CD8-positive, alpha-beta memory T cell (primary cell): ENCODE measurements at places on chromosomes 5 and 9.

DNA sequence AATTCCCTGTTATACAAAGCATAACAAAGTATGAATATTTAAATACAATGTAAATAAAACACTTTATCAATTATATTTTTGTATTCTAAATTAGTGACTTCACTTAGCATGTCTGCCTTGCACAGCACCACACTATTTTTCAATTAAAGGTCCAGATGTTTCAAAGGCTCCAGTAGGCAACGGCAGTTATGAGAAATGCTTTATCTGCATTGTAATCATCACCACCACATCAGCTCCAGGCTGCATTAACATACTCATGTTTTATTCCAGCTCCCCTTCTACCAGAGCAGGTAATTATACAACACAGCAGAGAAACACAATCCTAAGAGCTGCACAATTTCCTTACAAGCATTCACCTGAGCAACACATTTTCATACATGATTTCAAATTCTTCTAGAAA lies 102.8 kb downstream of the MAPKAP1 start:
- no peak for DNase-seq

- DNase-seq = no peak
Observed at GRCh38 chr9:70495514-70495913, 81.1 kb upstream of the KLF9 start.

GRCh38 chr5:171712616-171713015 lies 73.0 kb upstream of the SMIM23 start:
- DNase-seq = no peak

GRCh38 chr9:8574846-8575245 lies 775.3 kb upstream of the DMAC1 start:
- DNase-seq = no peak

DNA sequence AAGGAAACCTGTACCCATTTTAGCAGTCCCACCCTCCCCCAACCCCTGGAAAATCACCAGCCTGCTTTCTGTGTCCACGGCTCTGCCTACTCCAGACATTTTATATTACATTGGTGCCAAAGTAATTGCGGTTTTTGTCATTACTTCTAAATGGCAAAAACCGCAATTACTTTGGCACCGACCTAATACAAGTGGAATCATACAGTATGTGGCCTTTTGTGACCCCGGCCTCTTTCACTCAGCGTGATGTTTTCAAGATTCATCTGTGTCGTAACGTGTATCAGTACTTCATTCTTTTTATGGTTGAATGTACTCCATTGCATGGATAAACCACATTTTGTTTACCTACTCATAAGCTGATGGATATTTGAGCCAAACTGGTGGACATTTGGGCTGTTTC lies 9.7 kb upstream of the ORM1 start:
- DNase-seq = no peak

- no peak for DNase-seq
Observed at GRCh38 chr5:98899456-98899855, 29.4 kb downstream of the CHD1 start.

GRCh38 chr5:61307191-61307590 lies 24.9 kb upstream of the ZSWIM6 start:
- no peak for DNase-seq

DNA sequence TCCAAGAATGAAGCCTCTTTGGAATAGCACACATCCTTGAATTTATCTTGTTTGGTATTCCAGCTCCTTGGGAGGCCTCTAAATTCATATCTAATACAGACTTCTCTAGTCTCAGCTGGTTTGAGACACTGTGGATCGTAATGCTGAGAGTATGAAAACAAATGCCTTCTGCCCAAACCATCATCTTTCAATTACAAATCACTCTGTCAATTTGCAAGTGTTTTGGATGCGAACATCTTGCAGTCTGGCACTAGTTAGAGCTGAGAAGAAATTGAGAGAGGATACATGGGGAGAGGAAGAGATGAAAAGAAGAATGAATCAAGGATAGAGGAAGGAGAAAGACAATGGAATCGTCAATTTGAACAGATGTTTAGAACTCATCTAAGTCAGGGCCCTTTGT lies 342.6 kb downstream of the ASTN2 start:
- DNase-seq = no peak

DNA sequence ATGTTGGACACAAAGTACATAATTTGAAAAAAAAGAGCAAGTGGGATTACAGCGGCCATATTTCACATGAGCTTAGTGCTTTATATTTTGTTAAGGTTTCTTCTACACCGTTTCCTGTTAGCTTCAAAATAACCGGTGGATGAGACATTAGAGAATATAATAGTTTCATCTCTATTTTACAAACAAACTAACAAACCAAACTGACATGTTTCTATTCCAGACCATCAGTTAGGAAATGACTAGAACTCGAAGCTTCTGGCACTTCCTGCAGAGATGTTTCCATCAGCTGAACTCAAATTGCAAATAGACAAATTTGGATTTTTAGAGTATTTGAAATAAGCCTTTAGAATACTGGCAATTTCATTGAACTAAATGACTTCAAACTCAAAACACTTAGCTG lies 86.5 kb downstream of the MTRR start:
- DNase-seq = no peak

DNA sequence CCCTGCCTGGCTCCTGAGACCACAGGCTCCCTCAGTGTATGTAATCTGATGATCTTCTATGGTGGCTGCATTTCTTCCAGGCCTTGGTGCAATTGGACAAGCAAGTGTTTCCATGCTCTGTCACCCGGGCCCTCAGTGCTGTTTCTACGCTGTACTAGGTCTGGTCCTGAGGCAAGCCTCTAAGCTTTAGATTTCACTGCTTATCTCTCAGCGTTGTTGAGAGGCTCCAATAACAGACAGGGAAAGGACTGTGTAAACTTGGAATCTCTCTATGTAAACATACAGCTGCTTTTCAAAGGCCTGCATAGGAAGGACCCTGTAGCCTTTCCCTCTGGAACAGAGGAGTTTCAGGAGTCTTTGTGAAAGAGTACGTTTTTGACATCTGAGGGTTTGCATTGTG lies 38.6 kb upstream of the NFIB start:
- no peak for DNase-seq

DNA sequence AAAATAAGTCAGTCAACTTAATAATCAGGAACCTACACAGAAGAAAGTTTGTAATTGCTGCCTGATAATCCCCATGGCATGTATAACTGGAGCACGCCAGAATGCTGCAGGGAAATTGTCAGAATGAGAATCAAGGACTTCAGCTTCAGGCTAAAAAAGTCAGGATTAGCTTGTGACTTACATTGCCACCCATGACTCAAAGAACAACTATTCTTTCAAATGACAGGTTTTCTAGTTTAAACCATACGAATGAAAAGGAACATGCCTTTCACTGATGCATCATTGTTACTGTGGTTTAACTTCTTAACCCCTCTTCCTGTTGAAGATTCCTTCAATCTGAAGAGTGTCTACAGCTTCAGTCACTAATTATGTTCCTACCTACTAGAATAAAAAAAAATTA lies 112.4 kb downstream of the ISL1 start:
- DNase-seq = no peak

- no peak for DNase-seq
Observed at GRCh38 chr5:161775891-161776290, 72.0 kb upstream of the GABRA1 start.

GRCh38 chr5:179346401-179346800 lies 1.1 kb upstream of the ADAMTS2 start:
- no peak for DNase-seq

DNA sequence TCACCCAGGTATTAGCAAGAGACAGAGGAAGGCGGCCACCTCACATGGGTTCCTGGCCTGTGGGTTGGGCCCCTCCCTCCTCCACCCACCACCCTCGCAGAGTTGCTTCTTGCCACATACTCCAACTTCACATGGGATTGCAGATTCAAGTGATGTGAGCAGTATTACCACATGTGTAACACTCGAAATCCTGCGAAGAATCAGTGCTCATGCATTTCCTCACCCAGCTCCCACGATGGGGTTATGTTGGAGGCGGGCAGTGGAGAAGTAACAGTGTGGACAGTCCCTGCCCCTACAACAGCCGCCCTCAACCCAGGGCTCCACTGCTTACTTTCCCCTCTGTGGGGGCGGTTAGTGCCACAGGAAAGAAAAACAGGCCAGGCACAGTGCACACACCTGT lies 3.9 kb upstream of the FBP1 start:
- no peak for DNase-seq

- no peak for DNase-seq
Observed at GRCh38 chr5:83510260-83510659, 38.7 kb downstream of the VCAN start.
